T-cell (primary cell): ENCODE measurements at places on chromosomes 4 and X.

GRCh38 chr4:152146244-152146643 is 385.4 kb upstream of the GATB start:
- no peak for DNase-seq

DNA sequence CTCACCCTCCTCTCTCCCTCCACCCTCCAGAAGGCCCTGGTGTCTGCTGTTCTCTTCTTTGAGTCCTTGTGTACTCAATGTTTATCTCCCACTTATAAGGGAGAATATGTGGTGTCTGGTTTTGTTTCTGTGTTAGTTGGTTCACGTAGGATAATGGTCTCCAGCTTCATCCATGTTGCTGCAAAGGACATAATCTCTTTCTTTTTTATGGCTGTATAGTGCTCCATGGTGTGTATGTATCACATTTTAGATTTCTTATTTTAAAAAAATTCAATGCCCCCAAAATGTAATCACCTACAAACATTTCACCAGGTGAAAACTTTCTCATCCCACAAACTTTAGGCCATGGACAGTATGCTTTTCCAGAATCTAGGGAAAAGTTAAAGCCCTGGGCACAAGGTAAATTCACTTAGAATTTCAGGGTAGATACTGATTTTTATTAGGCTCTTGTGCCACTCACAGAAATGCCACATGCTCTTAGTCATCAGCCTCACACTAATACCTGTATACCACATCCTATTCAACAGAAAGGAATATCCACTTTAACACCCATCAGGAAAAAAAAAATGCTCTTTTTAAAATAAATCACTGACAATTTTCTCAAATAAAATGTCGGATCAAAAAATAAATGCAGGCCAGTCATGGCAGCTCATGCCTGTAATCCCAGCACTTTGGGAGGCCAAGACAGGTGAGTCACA is 104.8 kb upstream of the ENPP6 start:
- no peak for DNase-seq

DNA sequence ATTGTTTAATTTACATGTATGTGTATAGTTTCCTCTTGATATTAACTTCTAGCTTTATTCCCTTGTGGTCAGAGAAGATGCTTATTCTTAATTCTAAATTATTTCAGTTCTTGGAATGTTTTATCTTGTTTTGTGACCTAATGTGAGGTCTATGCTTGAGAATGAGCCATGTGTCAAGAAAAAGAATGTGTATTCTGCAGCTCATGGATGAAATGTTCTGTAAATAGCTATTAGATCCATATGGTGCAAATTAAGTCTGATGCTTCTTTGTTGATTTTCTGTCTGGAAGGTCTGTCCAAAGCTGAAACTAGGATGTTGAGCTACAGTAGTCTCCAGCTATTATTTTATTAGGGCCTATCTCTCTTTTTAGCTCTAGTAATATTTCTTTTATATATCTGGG is 187.3 kb upstream of the RASGEF1B start:
- DNase-seq, result no peak

GRCh38 chr4:165345666-165346417 is 18.4 kb downstream of the MSMO1 start:
- DNase-seq, result no peak

GRCh38 chr4:57661517-57662090 is 551.4 kb upstream of the IGFBP7 start:
- no peak for DNase-seq

- DNase-seq, result no peak
These were observed 57.5 kb upstream of the SORCS2 start for GRCh38 chr4:7134737-7135388.

GRCh38 chr4:122100508-122100907 is 51.6 kb upstream of the BLTP1 start:
- no peak for DNase-seq

GRCh38 chr4:161208564-161208963 is 955.2 kb downstream of the FSTL5 start:
- no peak for DNase-seq

- no peak for DNase-seq
These were observed 440.0 kb downstream of the PCDH7 start for GRCh38 chr4:31160146-31160545.

GRCh38 chrX:97306771-97307470 is 423.2 kb downstream of the RPA4 start:
- DNase-seq, result no peak

DNA sequence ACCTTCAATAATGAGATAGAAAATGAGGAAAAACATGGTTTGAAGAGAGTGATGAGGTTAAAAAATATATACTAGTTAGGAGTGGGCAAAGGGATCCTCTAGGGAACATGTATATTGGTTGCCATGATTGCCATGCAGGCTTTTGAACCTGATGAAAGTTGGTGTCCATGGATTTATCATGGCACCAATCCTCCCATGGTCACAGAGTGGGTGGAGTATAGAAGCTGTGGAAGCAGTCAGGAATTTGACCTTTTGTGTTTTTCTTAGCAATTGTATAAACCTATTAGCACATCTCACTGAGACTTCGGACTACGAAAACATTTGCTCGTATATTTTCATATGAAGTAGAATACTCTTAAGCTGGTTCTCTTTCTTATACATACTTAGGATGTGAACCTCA is 30.9 kb upstream of the SYTL5 start:
- DNase-seq, result no peak

DNA sequence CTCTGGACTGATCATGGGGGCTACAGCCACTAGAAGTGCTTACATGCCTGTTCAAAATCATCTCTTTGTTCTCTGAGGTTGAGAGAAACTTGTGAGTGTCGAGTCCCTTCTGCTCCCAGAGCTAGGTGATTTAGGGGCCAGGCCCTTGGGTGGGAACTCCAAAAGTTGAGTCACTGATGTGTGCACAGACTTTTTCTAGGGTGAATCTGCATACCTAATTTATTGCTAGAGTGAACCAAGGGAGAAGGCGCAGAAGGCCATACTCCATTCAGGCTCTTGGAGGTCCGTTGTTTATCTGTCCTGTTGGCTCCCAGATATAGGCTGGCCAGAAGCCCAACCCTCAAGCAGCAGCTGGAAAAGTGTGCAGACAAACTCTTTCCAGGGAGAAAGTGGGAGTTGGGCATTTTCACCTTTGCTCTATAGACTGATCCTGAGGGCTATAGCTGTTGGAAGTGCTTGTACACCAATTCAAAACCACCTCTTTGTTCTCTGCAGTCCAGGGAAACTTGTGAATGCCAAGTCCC is 80.8 kb upstream of the ARX start:
- DNase-seq, result no peak

- no peak for DNase-seq
These were observed 106.2 kb upstream of the MAML3 start for GRCh38 chr4:140260227-140260626.

DNA sequence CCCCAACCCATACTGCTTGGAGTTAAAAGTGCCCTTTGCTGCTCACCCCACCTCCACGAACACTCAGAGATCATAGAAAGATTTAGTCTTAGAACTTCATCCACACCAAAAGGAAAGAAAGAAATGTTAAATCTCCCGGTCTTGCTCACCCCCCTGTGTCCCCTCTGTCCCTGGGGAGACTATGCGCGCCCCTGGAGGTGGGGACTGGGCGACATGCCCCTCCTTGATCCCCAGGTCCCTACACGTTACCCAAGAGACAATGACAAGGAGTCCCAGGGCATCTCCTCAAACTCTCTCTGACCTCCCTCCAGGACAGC is 620 bp downstream of the ITM2A start:
- no peak for DNase-seq

DNA sequence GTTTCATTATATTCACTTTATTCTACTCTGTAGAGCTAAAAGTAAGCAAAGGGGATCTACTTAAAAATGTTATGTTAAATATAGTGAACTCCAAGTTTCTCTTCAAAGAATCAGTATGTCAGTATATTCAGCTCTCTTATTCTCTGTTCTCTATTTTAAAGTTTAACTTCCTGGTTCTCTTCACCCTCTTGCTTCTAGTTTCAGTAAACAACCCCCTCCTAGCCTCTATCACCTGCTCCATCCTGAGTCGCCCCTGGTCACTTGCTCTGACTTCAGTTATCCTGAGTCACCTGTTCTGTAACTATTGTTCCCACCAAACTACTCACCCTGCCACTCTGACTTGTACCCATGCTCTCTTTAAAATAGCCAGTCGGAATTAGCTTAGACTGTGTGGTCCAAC is 180.9 kb upstream of the AADAT start:
- DNase-seq, result no peak

- DNase-seq, result no peak
These were observed 2.7 kb upstream of the ACOT9 start for GRCh38 chrX:23745786-23746185.

- DNase-seq, result no peak
These were observed 192.9 kb upstream of the RBPJ start for GRCh38 chr4:26127851-26128337.

DNA sequence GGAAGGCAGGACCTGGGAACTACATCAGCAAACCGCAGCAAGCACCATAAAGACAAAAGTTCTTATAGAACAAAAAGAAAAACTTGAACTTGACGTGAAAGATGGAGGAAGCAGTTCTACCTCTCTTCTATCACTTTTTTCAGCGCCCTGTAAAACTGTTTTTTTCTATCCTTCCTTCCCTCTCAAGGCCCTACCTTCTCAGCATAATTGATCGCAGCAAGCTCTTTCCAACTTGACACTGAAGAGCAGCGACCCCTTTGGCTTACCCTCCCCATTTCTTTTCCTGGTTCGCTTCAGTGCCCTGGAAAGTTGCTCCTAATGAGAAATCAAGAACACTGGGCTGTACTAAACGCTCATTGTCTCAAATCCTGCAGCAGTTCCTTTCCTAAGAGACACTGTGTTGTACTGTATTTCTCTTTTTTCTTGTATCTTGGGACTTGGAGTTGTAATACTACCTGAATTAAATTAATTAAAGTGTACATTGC is 150.6 kb upstream of the SLC4A4 start:
- DNase-seq, result no peak

GRCh38 chr4:102263024-102263787 is 82.1 kb downstream of the SLC39A8 start:
- DNase-seq, result no peak

DNA sequence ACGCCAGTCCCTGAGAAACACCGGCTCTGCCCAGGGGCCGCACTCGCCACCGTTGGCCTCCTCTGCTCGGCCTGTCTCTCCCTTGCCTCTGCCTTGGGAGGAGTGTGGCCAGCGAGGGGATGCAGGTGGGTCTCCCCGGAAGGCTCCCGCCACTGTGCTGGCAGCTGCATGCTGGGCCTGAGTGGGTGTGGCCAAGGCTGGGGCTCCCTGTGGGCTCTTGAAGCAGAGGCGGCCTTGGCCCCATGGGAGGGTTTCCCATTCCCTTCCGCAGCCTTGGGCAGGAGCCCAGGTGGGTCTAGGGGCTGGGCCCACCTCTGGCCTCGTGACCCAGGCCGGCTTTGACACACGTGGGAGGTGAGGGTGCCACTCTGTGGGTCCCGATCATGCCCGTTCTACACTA is 19.1 kb downstream of the FGFRL1 start:
- DNase-seq, result no peak

GRCh38 chr4:140080883-140081282 is 73.1 kb downstream of the MAML3 start:
- DNase-seq, result no peak

- no peak for DNase-seq
These were observed 2535.1 kb downstream of the ARAP2 start for GRCh38 chr4:33709247-33709646.

DNA sequence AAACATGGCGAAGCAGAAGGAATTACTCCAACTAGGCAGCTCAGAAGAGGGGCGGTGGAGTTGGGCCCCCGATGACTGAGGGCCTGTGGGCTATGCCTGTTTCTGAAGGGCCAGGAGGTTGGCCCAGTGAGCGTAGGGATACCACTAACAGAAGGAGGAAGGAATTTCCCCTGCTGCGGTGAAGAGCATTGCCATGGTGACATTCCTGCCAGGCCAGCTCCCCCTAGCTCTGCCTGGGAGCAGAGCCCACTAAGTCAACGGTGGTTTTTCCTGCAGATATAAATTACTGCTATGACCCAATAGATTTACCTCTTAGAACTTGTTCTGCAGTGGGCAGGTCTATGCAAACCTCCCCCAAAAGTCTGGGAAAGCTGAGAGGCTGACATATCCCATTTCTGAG is 28.9 kb upstream of the HMX1 start:
- no peak for DNase-seq

- no peak for DNase-seq
These were observed 117.6 kb upstream of the BMPR1B start for GRCh38 chr4:94640151-94640550.

- DNase-seq, result no peak
These were observed 2.3 kb downstream of the NOCT start for GRCh38 chr4:139017861-139018260.
